Adrenal gland (tissue), 19 donors: ENCODE measurements at places on chromosomes 7 and 10. TPM values are rescaled to one million over a fixed set of nuclear protein-coding genes. Genes with fewer than 3 reads are reported as not detected.

DNA sequence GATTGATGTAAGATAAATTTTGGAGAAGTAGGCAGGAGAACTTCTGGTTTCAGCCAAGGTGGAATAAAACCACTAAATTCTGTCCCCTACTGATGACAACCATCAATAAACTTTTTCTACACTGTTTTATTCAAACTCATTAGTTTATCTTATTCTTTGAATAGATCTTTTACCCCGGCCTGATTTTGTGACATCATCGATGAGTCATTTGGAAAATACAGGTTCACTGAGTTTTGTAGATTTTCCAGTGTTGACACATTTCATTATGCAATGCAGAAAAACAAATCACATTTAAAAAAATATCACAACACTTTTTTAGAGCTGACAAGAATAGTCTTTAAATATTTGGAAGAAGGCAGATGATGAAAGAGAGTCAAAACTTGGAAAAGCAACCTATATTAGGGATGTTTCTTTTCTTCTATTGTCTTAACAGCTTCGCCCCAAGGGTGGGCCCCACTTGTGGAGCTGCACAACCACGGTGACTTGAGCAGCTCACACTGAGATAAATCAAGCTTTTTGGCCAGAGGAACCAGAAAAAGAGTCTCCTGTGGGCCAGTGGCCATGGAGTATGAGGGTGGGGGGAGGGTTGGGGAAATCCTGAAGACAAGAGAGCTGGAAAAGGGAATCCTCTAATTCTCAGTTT, 112.8 kb downstream of the PTEN start:
- no peak for DNase-seq

GRCh38 chr10:30534465-30535144, 94.9 kb downstream of the LYZL2 start:
- peak; percentile 76 for DNase-seq

DNA sequence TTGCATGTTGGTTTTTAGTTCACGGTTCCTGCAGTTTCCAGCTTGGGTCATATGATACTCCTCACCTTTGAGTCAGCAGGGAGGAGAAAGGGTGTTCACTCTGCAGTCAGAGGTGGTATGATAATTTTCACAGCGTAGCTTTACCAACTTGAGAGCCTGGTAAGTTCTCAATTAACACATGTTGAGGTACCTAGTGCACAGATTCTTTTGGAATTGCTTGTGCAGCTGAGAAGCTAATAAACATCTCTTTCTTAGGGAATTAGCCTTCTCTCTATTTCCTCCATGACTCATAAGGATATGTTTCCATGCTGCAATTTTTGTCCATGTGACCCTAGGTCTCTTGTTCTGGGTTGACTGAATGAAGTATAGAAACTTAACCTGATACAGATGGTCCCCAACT, 166.6 kb downstream of the KIF20B start:
- no peak for DNase-seq

DNA sequence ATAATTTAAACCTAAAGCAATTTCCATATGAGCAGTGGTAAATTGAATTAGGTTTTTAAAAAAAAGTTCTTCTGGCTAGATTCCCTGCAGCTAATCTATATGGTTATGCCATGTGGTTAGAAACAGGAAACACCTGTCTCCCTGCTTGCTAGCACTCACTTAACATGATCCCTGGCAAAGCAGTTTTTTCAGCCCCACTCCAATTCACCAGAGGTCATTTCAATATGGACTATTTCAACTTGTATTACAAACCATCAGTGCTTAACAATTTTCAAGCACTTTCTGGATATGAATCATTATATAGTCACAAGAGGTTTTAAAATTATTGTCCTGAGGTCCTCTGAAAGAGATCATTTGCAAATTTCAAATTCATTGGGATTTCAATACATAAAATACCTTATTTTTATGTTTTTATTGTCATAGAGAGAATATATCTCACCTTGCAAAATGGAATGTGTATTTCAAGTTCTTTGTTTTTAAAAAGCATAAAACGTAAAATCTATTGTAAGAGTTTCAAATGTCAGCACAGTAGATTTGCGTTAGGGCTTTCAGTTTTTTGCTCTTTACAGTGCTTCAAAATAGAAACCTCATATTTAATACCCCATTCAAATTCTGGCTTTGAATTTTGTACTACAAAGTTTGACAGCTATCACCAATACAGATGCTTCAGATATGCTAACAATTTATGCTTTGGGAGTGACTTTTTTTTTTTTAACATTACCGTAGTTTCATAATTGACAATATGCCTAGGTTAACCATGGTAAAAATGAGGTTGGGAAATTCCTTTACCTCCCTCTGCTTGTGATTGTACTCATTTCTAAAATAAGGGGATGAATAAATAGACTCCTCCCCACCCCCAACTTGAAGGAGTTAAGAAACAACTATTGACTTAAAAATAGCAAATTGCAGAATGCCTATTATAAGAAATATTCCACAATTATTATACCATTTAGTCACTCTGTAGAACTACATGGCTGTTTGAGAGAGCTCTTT, 117.5 kb upstream of the HGF start:
- DNase-seq, result no peak

DNA sequence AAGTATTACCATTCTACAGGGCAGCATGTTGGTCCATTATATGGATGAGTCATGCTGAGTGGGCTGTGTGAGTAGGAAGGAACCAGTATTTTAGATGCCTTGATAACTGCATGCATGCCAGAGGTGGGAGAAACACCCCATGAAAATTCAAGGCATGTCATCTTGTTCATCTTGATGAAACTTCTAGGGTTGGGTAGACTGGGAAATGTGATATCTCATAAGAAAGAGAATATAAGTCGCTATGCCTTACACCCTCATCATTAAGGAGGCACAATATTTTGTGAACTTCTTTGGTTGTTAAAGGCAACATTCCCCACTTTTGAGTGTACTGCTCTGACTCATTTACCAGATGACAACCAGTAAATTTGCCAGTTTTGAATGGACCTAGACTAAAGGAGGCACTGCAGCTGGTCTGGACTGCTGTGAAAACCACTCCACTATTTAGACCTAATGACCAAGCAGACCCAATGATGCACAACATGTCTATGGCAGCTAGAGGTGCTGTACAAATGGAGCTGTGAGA, 48.0 kb downstream of the ZNF365 start:
- no peak for DNase-seq

- DNase-seq, result no peak
These were observed 52.4 kb downstream of the PARP12 start for GRCh38 chr7:140010194-140010895.

GRCh38 chr10:91077549-91078071, 142.9 kb upstream of the PCGF5 start:
- DNase-seq, result peak; percentile 90

DNA sequence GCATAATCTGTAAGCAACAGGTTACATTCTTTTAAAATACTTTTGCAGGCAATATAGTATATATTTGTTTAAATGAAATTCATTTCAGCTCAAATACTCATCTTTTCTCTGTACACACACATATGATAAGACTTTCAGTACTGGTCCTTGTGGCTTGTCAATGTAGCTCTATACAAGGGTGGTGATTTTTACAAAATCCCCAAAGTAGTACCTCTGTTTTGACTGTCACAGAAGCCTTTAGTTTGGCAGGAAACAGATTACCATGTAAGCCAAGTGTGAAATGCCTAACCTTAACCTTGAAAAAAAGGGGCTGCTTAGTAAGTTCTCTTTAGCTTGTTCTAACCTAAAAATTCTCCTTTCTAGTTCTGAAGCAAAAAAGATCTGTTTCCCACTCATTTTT, 87.9 kb downstream of the KCND2 start:
- no peak for DNase-seq

The LEP gene
- 0.78 TPM for total RNA-seq

The GRM3 gene
- 5.1 TPM for total RNA-seq

The PLXDC2 gene
- total RNA-seq, result 103 TPM

The ADRB1 gene
- 0.14 TPM for total RNA-seq

The UCN3 gene
- total RNA-seq, result not detected
